Esophagus (tissue), 2 donors: ENCODE measurements at places on chromosomes 4 and X. TPM values are rescaled to one million over a fixed set of nuclear protein-coding genes. Genes with fewer than 3 reads are reported as not detected.

Gene SPANXC
- not detected for polyA plus RNA-seq

Gene PWWP3B
- polyA plus RNA-seq = not detected

Gene CXCL1
- 12.4 TPM for polyA plus RNA-seq

Gene SH3D19
- polyA plus RNA-seq = 19.1 TPM

Gene DUSP9
- 0.46 TPM for polyA plus RNA-seq

Gene BEX1
- polyA plus RNA-seq = 0.35 TPM

Gene SYN1
- polyA plus RNA-seq = 0.08 TPM

Gene BEX3
- 60.1 TPM for polyA plus RNA-seq

Gene MAGEB17
- polyA plus RNA-seq = 0.08 TPM
